ENCODE measurements at places on chromosomes 2 and 18. TPM values are rescaled to one million over a fixed set of nuclear protein-coding genes. Genes with fewer than 3 reads are reported as not detected.

The SPATA3 gene
- polyA plus RNA-seq = not detected

The CLEC4F gene
- not detected for polyA plus RNA-seq

The SPEG gene
- polyA plus RNA-seq = 35.5 TPM

The FSHR gene
- polyA plus RNA-seq = not detected

The C2orf15 gene
- 5.2 TPM for polyA plus RNA-seq

The MYO7B gene
- polyA plus RNA-seq = 0.51 TPM

The CD207 gene
- 0.22 TPM for polyA plus RNA-seq

The RAB3GAP1 gene
- polyA plus RNA-seq = 63.4 TPM

The NETO1 gene
- 0.49 TPM for polyA plus RNA-seq

The NT5DC4 gene
- not detected for polyA plus RNA-seq

The TMEM247 gene
- not detected for polyA plus RNA-seq

The GALNT14 gene
- 5.6 TPM for polyA plus RNA-seq

The CXCR1 gene
- polyA plus RNA-seq = 0.04 TPM

The CBLN2 gene
- polyA plus RNA-seq = 24.5 TPM

The COL3A1 gene
- polyA plus RNA-seq = 1,203 TPM

The CD28 gene
- polyA plus RNA-seq = 1.9 TPM

The DYNAP gene
- not detected for polyA plus RNA-seq

The VWC2L gene
- polyA plus RNA-seq = not detected

The FAM124B gene
- 17.7 TPM for polyA plus RNA-seq

The REG3G gene
- polyA plus RNA-seq = not detected

The TPO gene
- polyA plus RNA-seq = 0.18 TPM

The SLC19A3 gene
- polyA plus RNA-seq = 32.3 TPM

The TYW5 gene
- 18.7 TPM for polyA plus RNA-seq

The FAP gene
- 51.6 TPM for polyA plus RNA-seq

Data from right lung (tissue), 10 donors.